ENCODE measurements at places on chromosomes 5 and 9.
A peak's percentile ranks its signal among the peaks of the same experiment; 100 is the strongest.

- no peak for DNase-seq
These were observed 379.4 kb downstream of the SEMA5A start for GRCh38 chr5:9166202-9167112.

DNA sequence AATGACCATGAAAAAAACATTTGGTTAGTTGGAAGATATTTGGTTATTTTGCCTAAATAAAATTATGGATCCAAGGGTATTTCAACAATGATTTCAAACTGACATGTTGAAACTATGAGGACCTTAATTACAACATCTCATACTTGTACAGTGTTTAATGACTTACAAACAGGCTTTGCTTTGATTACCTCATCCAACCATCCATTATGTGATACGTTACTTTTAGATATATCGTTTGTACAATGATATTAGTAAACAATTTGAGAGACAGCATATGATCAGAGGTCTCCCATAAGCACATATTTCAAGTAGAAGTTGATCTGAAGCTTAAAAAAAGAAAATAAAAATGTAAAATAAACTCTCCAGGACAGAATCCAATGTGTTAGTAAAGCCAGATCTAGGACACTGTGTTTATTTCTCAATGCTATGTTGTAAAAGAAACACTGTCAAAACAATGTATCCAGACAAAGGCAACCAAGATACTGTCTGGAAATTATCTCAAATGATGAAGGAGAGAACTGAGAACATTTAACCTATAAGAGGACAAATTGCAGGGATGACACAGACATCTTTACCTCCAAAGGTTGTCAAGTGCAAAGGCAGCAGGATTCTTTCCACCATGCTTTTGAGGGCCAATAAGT, 116.0 kb upstream of the TARS1 start:
- no peak for DNase-seq

DNA sequence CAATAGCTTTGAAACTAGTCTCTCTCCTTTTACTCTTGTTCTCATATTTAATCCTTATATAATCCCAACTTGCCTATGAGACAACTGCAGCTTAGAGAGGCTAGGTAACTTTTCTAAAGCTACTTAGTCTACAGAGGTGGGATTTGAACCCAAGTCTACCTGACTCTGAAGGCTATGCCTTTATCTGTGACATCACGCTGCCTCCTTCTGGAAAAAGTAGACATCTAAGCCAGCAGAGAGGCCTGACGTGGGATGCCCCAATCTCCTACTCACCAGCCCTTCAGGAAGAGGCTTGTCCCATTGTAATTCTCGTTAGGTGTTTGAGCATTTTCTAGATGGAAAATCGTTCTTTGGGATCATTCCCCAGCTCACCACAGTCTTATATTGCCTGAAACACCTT, 167.5 kb downstream of the HSPA4 start:
- DNase-seq = no peak

- DNase-seq = no peak
These were observed 364.1 kb downstream of the EFNA5 start for GRCh38 chr5:107306594-107306993.

DNA sequence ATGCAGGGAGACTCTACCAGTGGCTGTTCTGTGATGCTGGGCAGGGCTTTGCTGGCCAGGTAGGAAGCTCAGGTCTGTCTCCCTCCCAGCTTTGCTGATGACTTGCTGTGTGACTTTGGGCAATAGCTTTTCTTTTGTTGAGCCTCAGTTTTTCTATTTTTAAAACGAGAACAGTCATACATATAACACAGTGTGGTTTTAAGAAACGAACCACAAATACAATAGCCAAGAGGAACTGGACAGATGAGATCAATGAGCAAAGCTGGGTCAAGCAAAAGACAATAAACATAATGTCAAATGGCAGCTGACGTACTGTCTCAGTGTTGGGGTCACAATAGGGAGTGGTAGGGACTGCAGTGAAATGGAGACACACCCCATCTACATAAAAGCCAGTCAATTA, 20.2 kb downstream of the SLIT3 start:
- no peak for DNase-seq

GRCh38 chr5:138064526-138064925, 19.3 kb upstream of the WNT8A start:
- no peak for DNase-seq

GRCh38 chr5:122773619-122774018, 1.3 kb upstream of the SNX2 start:
- no peak for DNase-seq

DNA sequence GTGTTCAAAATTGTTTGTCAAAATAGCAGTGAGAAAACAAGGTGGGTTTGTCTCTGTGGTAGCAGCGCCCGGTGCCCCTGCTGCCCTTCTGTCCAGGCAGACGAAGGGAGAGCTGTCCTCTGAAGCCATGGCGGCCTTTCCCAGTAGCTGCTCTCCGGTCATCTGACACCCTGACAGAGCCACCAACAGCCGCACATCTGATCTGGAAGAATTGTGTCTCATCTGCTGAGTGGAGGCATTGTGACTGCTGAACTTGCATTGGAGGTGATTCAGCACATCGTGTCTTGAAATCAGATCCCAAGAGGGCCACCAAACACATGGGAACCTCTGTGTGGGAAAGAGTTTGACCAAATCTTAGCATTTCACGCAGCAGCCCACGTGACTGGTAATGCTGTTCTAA, 337.6 kb upstream of the IRX1 start:
- DNase-seq = no peak

DNA sequence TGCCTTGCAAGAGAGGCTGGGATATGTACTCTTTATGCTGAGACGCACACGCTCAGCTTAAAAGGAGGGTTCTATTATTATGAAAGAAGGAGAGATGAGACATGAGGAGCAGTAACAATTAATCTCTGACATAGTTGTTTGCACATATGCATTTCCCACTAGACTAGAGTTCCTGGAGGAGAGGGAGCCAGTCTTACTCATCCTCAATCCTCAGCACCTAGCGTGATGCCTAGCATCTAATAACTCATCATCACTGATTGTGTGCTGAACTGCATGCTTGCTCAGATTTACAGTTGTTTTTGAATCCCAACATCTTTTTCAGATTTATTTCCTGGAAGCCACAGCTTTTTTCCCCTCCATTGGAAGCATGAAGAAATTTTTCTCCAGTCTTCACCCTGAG, 35.5 kb downstream of the GCNT4 start:
- DNase-seq = no peak

GRCh38 chr5:31247381-31247780, 53.9 kb downstream of the CDH6 start:
- DNase-seq = no peak

DNA sequence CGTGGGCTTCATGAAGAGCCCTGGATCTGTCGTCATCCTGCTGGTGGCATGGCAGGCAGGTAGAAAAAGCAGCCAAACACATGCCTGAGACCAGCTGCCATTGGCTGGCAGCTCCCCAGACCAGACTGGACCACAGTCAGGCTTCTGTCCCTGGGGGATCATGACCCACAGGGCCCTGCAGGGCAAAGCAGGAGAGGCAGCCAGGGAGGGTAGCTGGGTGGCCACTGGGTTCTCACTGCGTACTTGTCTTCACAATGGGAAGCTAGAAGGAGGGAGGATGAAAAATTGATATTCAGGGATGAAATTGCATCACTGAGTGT, 67.8 kb upstream of the GARNL3 start:
- DNase-seq = no peak

DNA sequence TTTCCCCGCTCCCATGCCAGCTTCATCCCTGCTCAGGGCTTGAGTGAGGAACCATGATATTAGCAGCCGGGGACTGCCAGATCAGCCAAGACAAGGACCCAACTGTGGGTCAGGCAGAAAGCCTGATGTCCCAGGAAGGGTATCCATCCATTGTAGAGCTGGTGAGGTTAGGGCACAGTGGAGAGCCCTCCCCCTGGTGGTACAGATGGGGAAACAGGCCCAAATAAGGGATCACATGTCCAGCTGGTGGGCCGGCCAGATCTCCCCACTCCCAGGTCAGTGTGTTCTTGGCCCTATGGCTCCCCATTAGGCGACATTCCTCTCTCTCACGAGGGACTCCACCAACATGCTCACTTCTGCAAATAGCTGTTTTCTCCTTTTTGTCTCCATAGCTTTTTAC, 9.0 kb downstream of the CDX1 start:
- no peak for DNase-seq

- DNase-seq = no peak
These were observed 20.1 kb downstream of the SREK1 start for GRCh38 chr5:66164044-66164790.

DNA sequence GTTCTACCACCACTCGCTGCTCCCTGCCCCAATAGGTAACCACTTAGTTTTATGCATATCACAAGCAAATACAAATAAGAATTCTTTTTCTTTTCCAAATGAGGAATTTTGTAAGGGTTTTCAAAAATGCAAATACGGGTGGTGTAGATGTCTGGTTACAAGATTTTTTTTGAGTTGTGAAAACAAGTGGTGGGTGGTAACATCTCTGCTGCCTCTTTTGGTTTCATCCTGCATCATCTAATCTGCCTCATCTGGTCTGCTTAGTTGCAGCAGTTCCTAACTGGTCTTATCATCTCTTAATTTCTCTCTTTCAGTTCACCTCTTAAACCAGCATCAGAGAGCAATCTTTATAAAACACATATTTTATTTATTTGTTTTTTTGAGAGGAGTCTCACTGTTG, 5.3 kb downstream of the NFX1 start:
- DNase-seq = no peak

- DNase-seq = no peak
These were observed 64.4 kb upstream of the SUB1 start for GRCh38 chr5:32520972-32521371.

DNA sequence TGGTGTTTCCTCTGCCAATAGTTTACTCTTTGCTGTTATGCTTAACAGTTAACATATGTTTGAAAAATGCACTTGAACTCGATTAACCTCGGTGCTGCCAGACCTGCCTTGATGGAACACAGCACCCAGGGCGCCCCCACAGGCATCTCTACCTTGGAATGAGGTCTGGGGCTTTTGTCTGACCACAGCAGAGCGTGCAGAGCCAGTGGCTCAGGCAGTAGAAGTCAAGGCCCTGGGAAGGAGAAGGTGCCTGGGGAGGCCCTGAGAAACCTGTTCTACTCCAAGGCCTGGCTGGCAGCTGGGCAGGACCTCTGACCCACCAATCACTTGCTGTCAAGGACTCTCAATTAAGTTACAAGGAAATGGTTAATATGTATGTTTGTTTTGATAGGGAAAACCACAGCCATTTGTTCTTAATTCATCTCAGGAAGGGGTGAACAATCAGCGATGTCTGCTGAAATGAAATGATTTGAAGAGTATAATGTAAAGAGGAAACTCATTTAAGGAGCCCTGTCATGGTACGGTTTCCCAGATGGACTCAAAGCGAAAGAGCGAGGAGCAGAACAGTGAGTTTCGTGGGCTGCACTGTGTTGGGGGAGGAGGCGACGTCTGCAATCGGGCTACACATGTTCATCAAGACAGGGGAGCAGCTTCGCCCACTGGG, 21.9 kb downstream of the MACROH2A1 start:
- DNase-seq = no peak

GRCh38 chr5:159961176-159962160, 45.2 kb downstream of the ADRA1B start:
- DNase-seq = no peak

DNA sequence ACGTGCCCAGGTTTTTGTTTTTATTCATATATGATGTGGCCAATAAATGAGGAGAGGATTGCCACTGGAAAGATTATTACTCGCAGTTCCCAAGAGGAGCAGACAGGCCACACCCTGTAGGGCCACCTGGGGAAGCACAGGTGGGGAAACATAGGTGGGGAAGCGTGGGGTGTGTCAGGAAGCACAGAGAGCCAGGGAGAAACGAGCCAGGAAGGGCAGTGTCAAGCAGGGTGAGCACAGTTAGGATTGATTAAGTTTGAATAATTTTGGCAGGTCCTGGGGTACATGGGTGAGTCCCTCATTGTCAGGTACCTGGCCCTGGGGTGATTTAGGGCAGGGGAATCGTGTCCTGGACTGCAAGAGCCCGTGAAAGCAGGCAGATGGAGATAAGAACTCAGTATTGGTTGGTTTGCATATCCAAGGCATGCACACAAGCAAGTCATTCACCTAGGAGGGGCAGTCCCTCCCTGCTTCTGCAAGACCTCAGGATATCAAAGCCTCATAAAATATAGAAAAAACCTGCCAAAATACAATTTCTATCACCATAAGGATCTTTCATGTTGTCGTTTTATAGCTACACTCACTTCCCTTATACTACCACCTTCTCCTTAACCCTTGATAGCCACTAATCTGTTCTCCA, 22.4 kb downstream of the MVB12B start:
- no peak for DNase-seq

DNA sequence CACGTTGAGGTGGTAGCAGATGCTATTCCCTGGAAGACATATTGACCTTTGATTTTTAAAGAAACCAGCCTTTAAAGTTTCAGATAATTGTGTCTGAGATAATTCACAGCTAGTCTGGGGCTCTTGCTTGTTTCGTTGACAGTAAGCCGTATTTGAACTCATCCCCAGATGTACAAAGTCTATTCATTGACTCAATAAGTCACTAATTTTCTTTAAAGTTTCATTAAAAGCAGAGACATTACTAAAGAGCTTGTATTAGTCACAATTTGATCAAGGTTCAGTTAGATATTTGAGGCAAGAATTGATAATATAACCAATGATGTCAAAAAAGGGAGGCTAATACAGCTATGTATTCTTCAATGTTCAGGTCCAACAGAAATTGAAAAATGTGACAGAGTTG, 158.0 kb downstream of the PCSK1 start:
- no peak for DNase-seq

- peak; percentile 52 for DNase-seq
These were observed 6.4 kb upstream of the GLIS3 start for GRCh38 chr9:4306066-4306776.

DNA sequence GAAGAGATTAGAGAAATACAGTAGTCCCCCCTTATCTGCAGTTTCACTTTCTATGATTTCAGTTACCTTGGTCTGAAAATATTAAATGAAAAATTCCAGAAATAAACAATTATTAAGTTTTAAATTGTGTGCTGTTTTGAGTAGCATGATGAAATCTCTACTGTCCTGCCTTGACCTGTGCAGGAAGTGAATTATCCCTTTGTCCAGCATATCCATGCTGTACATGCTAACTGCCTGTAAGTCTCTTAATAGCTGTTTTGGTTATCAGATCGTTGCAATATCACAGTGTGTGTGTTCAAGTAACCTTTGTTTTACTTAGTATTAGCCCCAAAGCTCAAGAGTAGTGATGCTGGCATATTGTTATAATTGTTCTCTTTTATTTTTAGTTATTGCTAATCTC, 11.2 kb upstream of the JAK2 start:
- no peak for DNase-seq

DNA sequence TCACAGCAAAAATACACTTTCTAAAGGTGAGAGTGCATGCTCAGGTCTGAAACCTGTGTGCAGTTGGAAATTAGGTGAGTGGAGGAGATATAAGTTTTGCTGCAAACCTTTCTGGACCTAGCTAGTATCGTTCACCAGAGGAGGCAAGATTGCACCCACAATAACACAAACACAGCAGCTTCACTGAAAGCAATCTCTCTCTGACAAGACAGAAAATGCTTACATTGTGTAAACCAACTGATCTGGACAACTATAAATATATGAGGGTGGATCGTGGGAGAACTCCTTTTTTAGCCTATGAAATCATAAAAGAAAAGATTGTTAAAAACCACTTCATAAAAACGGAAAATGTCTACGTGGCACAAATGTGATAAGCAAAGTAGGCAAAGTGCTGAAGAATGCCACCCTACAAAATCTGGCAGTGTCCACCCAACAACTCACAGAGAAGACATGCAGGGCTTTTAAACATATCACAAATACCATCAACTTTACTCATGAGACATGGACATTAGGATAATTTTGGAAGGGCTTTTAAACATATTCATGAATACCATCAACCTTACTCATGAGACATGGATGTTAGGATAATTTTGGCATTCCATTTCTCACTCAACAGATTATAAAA, 134.3 kb downstream of the CDH18 start:
- DNase-seq = no peak

Data from bronchial epithelial cell (primary cell).